ENCODE measurements at places on chromosomes 12 and 14.
A peak's percentile ranks its signal among the peaks of the same experiment; 100 is the strongest.

GRCh38 chr12:93025145-93026103 is 96.3 kb upstream of the EEA1 start:
- DNase-seq: no peak

DNA sequence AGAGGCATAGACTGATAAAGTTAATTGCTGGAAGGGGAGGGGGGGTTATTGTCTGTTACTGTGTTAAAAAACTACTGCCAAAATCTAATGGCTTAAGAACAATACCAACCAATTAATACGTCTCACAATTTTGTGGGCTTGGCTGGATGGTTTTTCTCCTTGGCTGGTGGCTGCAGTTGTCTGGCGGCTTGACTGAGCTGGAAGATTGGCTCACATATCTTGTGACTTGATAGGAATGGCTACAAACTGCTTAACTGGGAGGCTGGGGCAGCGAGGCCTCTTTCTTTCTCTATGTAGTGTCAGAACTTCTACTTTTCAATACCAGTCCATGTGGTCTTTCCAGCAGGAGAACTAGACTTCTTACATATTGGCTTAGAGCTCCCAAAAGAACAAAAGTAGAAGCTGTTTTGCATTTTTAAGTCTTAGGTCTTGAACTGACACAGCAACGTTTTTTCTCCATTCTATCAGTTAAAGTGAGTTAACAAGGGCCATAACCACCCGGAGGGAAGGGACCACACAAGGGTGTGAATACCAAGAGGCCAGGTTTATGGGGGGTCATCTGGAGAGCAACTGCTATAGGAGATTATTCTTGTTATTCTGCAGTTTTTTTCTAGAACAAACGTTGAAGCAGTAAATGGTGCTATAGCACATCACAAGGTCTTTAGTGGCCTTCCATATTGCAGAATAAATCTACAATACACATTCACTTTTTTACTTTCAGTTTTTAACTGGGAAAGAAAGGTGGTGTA is 46.9 kb downstream of the ZDHHC17 start:
- DNase-seq: no peak

DNA sequence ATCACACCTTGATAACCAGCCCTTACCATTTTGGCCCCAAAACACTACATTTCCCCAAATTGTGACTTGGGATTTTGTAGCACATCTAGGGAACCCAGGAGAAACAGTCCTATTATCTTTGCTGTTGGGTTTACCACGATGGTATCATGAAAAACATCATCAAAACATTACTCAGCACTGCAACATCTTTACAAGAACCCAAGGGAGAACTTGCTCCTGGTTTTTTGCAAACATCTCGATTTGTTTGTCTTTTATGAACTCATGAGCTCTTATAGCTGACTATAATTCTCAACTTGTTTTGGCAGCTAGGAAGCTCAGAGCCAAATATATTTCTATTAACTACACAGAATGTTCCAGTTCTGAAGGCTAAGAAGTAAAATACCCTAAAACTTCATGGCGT is 65.7 kb downstream of the TBX5 start:
- DNase-seq: no peak

DNA sequence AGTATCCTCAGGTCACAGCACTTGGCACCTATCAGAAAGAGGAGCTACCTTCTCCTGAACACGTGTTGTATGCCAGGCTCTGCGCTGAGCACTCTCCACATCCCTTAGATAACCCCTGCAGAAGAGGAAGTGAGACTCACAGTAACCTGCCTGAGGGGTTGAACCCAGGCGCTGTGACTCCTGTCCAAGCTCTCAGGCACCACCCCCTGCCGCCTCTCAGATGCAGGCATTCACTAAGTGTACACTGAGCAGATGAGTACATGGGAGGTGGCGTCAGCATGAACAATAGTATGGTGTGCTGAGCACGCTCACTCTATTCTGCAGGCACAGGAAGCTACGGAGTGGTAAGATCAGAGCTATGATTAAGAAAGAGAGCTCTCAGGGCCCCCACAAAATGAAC is 21.0 kb upstream of the RIC8B start:
- DNase-seq: no peak

- no peak for DNase-seq
Measured at GRCh38 chr12:91205811-91206210, 23.2 kb upstream of the DCN start.

DNA sequence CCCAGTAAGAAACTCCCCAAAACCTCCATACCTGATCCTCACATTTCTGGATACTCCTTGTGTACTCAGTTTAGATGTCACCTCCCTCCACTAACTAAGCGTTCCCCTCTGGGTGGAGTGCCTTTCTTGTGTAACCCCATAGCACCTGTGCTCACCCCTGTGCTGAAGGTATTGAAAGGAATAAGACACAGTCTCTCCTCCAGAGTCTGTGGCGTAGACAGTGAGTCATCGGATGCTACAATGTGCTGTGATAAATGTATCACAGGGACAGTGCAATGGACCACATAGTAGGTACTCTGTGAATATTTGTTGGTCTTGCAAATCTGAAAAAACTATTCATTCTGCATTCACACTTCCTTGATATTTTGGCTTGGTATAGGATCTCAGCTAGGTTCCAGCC is 30.8 kb downstream of the TSPAN9 start:
- no peak for DNase-seq

- no peak for DNase-seq
Measured at GRCh38 chr14:31740688-31741087, 179.5 kb downstream of the NUBPL start.

- DNase-seq: peak; percentile 70
Measured at GRCh38 chr14:88551094-88551870, 3.5 kb downstream of the PTPN21 start.

- DNase-seq: no peak
Measured at GRCh38 chr12:72246370-72246769, 25.8 kb upstream of the TRHDE start.

GRCh38 chr12:93664573-93665138 is 12.5 kb upstream of the CRADD start:
- DNase-seq: no peak

GRCh38 chr14:94059998-94060397 is 21.0 kb downstream of the DDX24 start:
- no peak for DNase-seq

DNA sequence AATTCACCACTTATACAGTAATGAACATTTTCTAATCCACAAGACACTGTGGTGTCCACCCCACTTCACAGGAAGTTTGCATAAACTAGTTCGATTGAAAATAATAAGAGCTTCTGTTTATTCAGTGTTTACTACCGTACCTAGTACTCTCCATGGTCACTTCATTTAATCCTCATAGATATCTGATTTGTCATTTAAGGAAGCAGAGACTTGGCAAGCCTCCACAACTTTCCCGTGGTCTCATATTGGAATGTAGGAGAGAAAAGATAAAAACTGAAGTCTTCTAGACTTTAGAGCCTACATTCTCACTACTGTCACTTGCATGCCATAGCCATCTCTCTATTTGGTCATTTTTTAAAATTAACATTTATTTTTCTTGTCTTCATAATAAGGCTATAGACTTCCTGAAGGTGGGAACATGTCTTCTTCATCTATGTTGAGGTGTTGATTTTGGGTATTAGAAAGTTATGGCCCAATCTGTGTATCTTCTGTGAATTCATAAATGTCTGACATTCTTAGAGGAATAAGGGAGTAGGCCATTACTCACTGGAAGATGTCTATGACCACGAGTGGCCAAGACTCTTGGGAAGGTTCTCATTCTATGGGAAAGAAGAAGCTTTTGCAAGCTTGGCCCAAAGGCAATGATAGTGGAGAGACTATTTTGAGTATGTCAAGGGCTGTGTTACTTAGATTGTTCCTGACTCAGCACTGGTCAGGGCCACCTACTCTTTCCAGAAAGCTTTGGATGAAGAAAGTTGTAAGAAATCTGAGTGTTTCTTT is 423.7 kb downstream of the LRIG3 start:
- DNase-seq: no peak

- DNase-seq: no peak
Measured at GRCh38 chr12:123813349-123813748, 51.2 kb downstream of the DNAH10 start.

GRCh38 chr14:64410084-64410774 is 22.1 kb downstream of the MTHFD1 start:
- no peak for DNase-seq

- DNase-seq: no peak
Measured at GRCh38 chr12:46773586-46774321, 52.0 kb downstream of the SLC38A4 start.

DNA sequence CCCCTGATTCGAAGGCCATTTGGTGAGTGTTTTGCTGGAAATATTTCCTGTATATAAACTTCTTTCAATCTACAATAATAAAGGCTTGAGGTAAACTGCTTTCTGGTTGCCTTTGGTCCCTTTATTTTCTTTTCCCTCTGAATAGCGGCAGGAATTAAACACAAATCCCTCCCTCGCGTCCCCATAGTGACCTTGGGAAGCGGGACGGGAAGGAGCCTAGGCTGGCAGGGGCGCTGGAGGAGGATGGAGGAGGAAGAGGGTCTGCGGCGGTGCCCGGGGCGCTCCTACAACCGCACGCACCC is 2.0 kb downstream of the DIO3 start:
- DNase-seq: no peak

DNA sequence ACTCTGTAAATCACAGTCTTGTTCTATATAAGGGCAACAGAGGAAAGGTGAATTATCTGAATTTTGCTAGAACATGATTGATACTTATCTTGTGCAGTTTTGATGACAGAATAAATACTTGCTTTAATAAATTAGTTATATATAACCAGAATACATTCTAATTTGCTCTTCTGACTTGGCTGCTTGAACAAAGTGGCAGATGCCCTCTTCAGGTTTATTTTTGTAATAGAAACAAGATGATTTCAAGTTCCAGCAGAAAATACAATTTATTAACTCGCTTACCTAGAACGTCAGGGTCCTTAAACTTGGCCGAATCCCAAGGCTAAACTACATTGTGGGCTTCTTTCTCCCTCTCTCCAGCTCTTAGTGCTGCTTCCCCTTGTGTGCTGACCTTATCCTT is 57.6 kb upstream of the SSTR1 start:
- DNase-seq: no peak

- DNase-seq: no peak
Measured at GRCh38 chr12:2057041-2057794, 4.4 kb downstream of the CACNA1C start.

GRCh38 chr12:106865683-106866082 is 90.0 kb upstream of the TMEM263 start:
- no peak for DNase-seq

- no peak for DNase-seq
Measured at GRCh38 chr12:122730215-122731014, at the start of gene HCAR1. Gene HCAR1 (minus strand): TSS chr12:122730844. CDS start chr12:122730339, 505 bp downstream.

GRCh38 chr12:72448089-72448488 is 175.9 kb downstream of the TRHDE start:
- no peak for DNase-seq

DNA sequence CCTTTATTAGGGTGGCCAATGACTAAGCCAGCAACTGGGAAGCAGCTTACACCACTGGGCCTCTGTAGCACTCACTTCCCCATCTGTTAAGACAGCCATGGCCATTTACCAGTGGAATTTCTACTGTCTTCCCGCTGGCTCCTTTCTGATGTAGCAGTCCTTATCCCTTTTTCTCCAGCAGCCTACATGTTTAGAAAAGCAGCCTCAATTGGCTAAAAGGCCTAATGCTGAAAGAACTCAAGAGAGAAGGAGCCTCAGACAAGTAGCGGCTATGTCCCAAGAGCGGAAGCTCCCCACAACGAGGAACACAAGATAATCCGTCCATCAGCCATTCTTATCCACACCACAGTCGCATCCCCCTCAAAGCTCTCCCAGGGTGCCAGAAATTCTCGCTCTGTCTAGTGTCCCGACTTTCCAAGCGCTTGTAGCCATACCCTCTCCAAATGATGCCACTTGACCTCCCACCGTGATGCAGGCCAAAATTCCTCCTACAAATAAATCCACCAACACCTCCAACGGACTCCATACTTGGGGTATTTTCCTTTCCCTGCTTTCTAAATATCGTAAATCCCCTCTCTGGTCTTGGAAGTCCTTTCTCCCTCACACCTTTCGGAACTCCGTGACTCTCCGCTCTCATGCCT is 624 bp downstream of the M6PR start:
- no peak for DNase-seq

DNA sequence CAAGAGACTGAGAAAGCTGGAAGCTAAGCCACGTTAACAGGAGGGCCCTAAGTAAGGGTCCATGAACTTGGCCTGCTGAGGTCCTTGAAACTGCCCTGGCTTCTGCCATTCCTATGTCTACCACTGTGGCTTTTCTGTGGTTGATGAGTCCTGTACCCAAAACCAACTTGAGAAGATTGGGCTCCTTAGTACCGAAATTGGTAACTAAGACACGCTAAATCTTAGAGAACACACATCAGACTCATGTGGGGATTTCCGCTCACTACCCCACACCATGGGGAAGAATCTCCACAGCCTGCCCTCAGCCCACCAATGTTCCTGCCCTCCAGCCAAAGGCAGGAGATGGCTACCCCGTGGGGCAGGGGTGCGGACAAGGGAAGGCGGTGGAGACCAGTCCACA is 232.9 kb downstream of the SPTSSA start:
- no peak for DNase-seq

GRCh38 chr14:91946622-91947474 is 646 bp downstream of the FBLN5 start:
- no peak for DNase-seq

GRCh38 chr12:15848606-15849005 is 33.6 kb upstream of the STRAP start:
- no peak for DNase-seq

GRCh38 chr12:1845886-1846285 is 25.5 kb downstream of the LRTM2 start:
- no peak for DNase-seq

DNA sequence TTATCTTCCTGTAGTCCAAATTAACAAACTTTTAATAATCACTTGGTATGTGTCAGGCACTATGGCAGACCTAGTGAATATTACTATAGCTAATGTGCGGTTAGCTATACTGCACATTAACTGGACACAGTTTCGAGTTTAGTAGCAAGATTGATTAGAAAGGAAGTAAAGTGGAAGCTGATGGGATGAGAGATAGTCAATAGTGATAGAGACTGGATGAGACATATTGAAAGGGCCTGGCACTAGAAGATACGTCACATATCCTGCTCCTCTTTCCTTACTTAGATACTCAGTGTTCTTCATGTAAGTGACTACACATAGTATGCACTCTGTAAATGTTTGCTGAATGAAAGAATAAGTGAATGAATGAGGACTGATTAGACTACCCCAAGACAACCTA is 5.5 kb downstream of the TBK1 start:
- DNase-seq: no peak

GRCh38 chr12:56007564-56008559 is 10.8 kb downstream of the SUOX start:
- peak; percentile 75 for DNase-seq

GRCh38 chr14:70278281-70278680 is 81.2 kb downstream of the COX16 start:
- DNase-seq: no peak
